ENCODE measurements at places on chromosomes 16 and 17. TPM values are rescaled to one million over a fixed set of nuclear protein-coding genes. Genes with fewer than 3 reads are reported as not detected.
A peak's percentile ranks its signal among the peaks of the same experiment; 100 is the strongest.

DNA sequence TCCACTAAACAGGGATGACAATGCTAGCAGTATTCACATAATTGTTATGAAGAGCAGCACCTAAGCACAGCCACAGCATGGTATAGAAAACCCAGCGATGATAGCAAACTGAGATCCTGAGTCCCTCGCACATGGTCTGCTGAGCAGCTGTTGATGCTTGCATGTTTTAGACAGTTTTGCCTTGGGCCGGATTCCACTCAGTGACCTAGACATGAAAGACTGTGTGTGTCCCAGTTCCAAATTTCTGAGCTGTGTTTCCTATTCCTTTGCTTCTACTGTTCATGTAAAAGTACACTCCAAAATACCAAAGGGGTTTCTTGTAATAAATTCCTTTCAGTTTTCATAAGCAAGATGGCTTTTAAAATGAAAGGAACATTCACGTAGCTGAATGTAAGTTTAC, 30.8 kb upstream of the CMTR2 start:
- no peaks in the 10 kb centered on the region for H3K4me1 ChIP-seq
- H3K4me3 ChIP-seq, result no peak overlapping the region
- no peak overlapping the region for H3K27ac ChIP-seq
- no peaks in the 10 kb centered on the region for H3K27me3 ChIP-seq

Gene OR1E1
- polyA plus RNA-seq, result not detected

DNA sequence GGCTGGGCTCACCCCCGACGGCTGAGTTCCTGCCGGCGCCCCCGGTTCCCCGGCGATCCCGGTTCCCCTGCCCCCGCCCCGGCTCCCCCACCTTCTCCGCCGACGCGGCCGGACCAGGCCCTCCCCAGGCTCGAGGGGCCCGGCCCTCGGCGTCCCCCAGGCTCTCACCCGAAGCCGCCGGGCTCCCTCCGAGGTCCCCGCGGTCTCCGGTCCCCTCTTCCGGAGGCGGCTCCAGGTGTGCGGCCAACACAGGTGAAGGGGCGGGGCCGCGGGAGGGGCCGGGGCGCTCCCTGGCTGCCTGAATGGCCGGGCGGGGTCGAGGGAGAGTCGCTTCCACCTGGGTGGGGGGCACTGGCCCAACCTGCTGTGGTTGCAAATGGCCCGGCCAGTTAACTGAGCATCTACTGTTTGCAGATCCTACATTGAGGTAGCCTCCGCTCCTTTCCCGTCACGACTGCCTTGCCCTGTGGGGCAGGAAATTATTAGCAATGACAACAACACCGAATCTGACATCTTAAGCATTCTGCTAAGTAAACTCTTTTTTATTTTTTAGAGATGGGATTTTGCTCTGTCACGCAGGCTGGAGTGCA, at the start of gene BICDL2:
BICDL2 (minus strand) TSS at position 219 of the 590 bp plus-strand sequence. CDS start 1,448 bp downstream, outside the sequence.
- peaks cover 7% of the 10 kb centered on the region for H3K27me3 ChIP-seq
- peak within 1 kb of the TSS; percentile 47 for H3K4me3 ChIP-seq
- H3K27ac ChIP-seq, result peak within 1 kb of the TSS; percentile 85
- DNase-seq, result peak; percentile 83

Gene C16orf89
- 96.5 TPM for polyA plus RNA-seq

GRCh38 chr16:72195609-72196008, 23.7 kb upstream of the PMFBP1 start:
- no peaks in the 10 kb centered on the region for H3K27me3 ChIP-seq
- H3K36me3 ChIP-seq, result no peaks in the 10 kb centered on the region
- no peak overlapping the region for H3K4me3 ChIP-seq
- H3K4me1 ChIP-seq, result no peaks in the 10 kb centered on the region
- DNase-seq, result no peak
- H3K27ac ChIP-seq, result no peak overlapping the region

Gene CSH2
- polyA plus RNA-seq, result not detected

GRCh38 chr17:38879878-38880665, 10.2 kb downstream of the LASP1 start:
- H3K4me3 ChIP-seq, result peak overlapping the region; percentile 17
- no peak for DNase-seq
- peaks cover 54% of the 10 kb centered on the region for H3K36me3 ChIP-seq
- peak overlapping the region; percentile 65 for H3K27ac ChIP-seq
- peaks cover 100% of the 10 kb centered on the region for H3K4me1 ChIP-seq
- H3K27me3 ChIP-seq, result no peaks in the 10 kb centered on the region

Gene HASPIN
- polyA plus RNA-seq, result 0.30 TPM

GRCh38 chr16:66933776-66934137, 445 bp downstream of the CIAO2B start:
- H3K27ac ChIP-seq, result peak overlapping the region; percentile 94
- H3K4me1 ChIP-seq, result peaks cover 50% of the 10 kb centered on the region
- no peak for DNase-seq
- peak overlapping the region; percentile 94 for H3K4me3 ChIP-seq
- H3K36me3 ChIP-seq, result no peaks in the 10 kb centered on the region

All from stomach (tissue), 19 donors.